ENCODE measurements at places on chromosomes 4 and X.

DNA sequence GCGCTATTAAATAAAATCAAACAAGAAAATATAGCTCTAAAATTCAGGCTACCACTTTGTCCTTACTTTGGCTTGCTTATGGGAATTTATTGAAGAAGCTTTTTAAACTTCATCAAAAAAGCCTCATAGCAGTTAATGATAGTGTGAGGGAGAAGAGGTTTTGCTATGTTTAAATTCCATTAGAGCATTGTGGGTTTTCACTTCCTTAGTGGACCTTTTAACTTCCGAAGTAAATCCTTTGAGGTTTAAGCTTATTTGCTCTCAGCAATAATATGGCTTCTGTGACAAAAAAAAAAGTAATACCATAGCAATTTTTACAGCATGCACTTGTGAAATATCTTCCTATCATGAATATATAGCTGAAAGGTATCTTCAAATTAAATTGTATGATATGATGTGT is 120.2 kb upstream of the NDST4 start:
- DNase-seq, result no peak

DNA sequence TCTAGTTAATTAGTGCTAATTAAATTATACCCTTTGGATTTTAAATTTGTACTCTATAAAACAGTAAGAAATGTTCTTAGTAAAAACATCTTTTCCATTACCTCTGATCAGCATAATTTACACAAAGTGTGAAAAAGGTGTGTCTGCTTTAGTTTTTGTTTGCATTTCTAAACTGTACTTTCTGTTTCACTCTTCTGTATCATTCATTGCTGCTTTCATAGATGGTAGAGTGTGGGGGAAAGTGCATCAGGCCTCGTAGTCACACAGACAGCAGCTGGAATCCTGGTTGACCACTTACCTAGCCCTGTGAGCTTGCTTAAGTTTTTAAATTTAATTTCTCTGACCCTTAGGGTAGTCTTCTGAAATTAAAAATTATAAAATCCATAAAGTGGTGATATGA is 275.4 kb upstream of the PITX2 start:
- DNase-seq, result no peak

DNA sequence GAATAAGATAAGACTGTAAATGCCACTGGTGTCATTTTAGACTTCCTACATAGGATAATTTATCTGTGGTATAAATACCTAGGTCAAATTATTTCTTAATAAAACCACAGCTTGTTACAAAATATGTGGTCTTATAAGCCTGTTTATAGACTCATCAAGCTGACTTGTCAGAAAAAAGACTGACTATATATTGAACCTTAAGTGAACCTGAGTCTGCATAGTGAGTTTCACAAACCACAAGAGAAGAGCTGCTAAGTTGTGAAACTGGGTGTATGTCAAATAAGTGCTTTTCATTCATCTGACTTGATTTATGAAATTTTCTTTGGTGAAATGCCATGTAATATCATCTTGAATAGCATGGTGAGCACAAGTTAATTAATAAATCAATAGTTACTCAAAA is 48.4 kb upstream of the TMPRSS11A start:
- DNase-seq, result no peak

DNA sequence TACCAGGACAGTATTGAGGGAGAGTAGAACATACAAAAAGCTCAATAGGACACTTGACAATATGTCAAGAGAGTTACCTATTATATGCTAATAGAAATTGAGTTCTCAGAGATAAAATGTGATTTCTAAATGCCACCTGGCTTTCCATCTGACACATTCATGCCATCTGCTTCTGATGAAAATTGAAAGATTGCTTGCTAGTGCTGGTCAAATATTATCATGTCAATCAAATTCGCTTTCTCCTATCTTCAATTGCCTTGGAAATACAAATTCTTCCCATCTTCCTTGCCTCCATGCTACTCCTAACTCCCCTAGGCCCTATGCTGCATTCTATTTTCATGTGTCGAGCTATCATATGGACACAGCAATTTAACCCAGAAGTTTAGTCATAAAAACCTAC is 1076.9 kb downstream of the ARAP2 start:
- DNase-seq, result no peak

GRCh38 chrX:45068569-45068968 is 132.1 kb downstream of the DIPK2B start:
- no peak for DNase-seq

GRCh38 chr4:135775909-135776308 is 1574.3 kb upstream of the PABPC4L start:
- no peak for DNase-seq

DNA sequence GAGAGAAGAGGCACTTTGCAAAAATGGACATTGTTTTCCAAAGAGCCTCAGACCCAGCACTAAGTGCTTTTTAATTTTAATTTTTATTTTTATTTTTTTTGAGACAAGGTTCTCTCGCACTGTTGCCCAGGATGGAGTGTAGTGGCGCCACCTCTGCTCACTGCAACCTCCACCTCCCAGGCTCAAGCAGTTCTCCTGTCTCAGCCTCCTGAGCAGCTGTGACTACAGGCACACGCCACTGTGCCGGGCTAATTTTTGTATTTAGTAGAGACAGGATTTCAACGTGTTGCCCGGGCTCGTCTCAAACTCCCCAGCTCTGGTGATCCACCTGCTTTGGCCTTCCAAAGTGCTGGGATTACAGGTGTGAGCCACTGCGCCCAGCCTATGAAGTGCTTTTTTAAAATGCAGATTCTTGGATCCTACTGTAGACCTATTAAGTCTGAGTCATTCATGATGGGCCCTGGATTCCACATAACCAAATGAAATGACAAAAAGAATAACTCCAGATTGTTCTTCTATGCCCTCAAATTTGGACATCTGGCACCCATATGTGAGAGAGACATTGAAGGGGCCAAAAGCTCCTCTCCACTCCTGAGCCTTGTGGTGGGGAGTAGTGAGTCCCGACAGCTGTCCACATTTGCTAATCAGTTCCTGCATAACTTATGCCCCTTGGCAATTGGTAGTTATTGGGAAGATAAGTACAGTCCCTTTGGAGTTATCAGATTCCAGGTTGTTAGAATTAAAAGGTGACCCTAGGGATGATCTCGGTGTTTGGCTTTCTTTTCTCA is 3.6 kb downstream of the NOCT start:
- DNase-seq, result no peak

GRCh38 chrX:23195761-23196160 is 138.9 kb upstream of the PTCHD1 start:
- no peak for DNase-seq

DNA sequence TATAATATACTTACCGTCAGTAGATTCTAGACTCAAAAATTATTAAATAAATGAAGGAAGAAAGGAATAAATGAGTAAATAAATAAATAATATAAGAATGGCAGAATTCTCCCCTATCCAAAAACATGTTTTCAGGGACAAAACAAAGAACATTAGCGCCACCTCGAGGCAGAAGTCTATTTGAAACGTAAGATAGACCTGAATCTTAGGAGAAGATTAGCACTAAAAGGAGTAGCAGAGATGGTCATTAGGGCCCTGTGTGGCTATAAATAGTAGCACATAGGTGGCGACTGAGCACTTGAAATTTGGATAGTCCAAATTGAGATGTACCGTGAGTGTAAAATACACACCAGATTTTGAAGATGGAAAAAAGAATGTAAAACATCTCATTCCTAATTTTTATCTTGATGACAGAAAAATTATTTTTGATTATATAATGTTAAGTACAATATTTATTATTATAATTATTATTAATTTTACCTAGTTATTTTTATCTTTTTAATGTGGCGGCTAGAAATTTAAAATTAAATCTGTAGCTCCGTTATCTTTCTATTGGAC is 24.3 kb upstream of the SRD5A3 start:
- peak; percentile 27 for DNase-seq

DNA sequence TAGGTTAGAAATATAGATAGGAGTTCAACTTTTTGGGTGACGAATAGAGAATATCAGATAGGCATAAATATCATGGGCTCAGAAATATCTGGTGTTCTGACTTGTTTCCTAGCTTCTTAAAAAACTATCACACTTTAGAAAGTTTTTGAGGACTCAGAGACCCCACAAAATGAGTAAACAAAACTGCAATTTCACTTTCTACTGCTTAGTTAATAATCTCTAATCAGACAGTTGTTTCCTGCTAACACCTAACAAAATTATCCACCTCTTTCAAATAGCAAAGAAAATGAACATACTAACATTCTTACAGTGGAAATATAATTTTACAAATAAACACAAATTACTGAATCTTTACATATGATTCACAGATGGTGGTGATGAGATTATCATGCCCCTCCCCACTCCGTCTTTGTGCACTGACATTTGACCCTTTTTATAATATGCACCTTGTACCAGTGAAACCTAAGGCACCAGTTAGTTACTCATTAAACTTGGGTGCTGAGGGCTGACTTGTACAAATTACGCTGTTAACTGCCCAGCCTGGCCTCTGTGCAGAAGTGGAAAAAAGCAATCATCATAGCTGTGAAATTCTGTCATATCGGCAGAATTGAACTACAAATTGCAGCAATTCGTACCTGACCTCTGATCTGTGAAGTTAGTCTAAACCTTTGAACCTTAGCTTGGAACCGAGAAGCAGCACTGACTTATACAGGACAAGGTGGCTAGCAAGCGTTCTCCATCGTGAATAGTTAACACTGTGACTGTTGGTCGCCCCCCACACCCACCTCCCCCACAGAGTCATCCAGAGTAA is 138.7 kb downstream of the CHRNA9 start:
- no peak for DNase-seq

GRCh38 chr4:185532293-185532692 is 3.0 kb downstream of the PDLIM3 start:
- DNase-seq, result no peak

DNA sequence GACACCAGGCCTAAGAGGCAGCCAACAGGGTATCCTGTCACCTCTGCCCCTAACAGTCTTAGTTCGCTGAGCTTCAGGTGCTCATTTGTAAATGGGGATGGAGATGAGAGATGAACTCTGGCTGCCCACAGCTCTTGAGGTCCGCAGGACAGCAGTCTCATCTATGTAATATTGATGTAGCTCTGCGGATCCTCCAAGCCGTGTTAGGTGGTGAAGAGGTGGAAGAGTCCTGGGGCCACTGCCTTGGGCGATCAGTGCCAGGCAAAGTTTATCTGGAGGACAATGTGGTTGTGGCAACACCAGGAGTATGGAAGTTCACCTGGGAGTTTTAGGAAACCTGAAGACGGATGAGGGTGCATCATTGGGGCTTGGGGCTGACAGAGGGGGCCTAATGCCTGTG is 13.4 kb downstream of the TRO start:
- no peak for DNase-seq

- no peak for DNase-seq
These were observed 31.4 kb downstream of the VSIG4 start for GRCh38 chrX:66008328-66008970.

GRCh38 chrX:108131471-108131870 is 39.9 kb downstream of the ATG4A start:
- no peak for DNase-seq

DNA sequence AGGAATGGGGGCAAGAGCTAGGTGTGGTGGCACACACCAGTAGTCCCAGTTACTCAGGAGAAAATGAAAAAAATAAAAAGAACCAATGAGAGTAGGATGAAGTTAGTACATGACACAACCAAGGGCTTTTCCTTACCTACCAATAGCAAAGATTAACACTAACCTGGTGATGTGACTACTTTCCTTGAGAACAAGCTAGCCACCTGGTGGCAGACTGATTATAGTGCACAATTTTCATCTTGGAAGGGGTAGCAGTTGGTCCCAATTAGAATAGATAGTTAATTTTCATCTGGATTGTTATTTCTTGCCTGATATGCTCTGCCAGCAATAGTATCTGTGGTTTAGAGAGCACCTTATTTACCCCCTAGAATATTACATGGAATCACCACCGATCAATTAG is 1216.8 kb upstream of the PABPC4L start:
- DNase-seq, result no peak

GRCh38 chr4:189365451-189365850 is 575.2 kb upstream of the FRG1 start:
- DNase-seq, result no peak

GRCh38 chr4:117916728-117917127 is 117.6 kb upstream of the NDST3 start:
- DNase-seq, result no peak

- no peak for DNase-seq
These were observed 124.0 kb downstream of the UBE2K start for GRCh38 chr4:39821951-39822350.

- DNase-seq, result no peak
These were observed 160.9 kb upstream of the GIMD1 start for GRCh38 chr4:106529348-106530023.

- no peak for DNase-seq
These were observed 482 bp upstream of the MBTPS2 start for GRCh38 chrX:21838937-21839333.

DNA sequence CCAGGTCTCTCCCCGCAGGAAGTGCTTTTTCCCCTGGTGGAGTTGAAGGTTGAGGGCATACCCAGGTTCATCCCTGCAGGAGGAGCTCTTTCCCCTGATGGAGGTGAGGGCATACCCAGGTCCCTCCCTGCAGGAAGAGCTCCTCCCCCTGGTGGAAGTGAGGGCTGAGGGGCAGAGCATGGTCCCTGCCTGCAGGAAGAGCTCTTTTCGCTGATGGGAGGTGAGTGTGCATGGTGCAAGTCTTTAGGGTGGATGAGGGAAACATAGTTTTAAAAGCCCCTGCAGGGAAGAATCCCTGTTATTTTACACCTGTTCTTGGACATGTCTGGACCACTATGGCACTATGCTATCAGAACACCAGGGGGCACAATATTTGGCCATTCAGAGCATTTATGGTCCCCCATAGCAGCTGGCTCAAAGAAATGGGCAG is 43.7 kb upstream of the PUDP start:
- DNase-seq, result no peak

DNA sequence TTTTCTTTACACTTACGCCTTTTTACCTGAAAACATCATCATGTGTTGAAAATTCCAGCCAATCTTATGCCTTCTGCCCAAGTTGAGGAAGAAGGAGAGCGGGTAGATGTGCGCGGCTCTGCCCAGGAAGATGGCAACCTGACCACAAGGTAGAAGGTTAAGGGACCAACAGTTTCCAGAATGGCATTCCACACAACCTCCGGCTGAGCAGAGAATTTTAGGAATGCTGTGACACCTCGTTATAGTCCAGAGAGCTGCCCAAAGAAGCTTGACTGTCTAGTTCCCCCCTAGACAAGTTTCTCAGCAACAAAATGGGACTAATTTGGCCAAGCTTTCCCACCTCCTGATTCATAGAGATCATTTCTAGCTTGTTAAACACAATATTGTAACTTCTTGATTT is 75.1 kb downstream of the CHST7 start:
- no peak for DNase-seq

DNA sequence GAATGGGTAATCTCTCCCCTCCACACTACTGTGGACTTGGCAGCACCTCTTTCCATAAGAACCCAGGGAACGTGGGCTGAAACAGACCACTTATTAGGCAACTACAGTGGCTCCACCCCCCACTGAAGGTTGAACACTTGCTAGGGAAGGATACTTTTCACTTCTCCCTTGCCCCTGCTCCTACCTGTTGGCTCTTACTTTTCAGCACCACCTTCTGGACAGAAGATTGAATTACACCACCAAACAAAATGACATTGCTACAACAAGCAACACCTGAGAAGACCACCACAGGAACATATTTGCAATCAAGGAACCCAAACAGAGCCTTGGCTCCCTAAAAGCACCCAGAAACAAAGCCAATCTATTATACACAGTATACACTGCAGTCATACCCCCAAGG is 132.1 kb upstream of the CXCL13 start:
- no peak for DNase-seq

GRCh38 chr4:138189206-138189605 is 52.9 kb downstream of the SLC7A11 start:
- DNase-seq, result no peak
